SJCRH30 (cell line): ENCODE measurements at places on chromosomes 2 and 18.
A peak's percentile ranks its signal among the peaks of the same experiment; 100 is the strongest.

DNA sequence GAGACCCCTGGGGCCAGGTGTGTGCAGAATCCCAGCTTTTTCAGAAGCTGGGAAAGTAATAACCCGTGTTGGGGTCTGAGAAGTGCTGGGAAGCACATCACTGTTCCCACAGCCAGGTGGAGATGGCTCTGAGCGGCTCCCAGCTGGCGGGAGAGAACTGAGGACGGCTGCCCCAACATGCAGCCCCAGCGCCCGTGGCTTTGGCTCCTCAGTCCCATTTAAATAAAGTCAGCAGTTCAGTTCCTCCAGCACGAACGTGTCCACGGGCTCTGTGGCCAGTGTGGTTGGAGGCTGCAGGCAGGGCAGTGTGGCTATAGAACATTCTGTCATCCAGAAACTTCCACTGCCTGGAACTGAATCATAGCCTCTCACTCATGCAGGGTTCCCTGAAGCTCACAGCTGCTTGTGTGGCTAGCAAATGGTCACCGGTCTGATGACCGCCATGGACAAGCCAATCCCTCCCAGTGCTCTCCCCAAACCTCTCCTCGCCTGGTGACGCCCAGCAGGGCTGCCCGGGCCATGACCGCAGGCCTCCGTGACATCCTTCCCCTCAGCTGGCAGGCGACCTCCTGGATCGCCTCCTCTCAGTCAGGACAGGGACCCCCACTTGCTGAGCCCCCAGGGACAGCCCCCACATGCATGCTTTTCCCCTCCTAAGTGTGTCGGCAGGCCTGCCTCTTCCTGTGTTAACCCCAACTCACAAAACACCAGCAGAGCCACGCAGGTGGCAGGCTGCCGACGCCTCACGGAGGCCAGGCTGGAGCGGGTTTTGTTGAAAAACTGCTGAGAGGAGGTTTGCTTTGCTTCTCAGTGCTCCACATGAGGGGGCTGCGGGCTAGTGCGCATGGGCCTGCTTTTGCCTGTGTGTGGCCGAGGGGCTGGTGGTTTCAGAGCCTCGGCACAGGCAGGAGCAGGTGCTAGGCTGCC is 1.3 kb downstream of the RTP5 start:
- H3K27ac ChIP-seq: no peak overlapping the region
- DNase-seq: peak; percentile 74
- H3K27me3 ChIP-seq: peaks cover 13% of the 10 kb centered on the region; the same call in 1 of the 2 replicates
- peaks cover 36% of the 10 kb centered on the region for H3K4me1 ChIP-seq

DNA sequence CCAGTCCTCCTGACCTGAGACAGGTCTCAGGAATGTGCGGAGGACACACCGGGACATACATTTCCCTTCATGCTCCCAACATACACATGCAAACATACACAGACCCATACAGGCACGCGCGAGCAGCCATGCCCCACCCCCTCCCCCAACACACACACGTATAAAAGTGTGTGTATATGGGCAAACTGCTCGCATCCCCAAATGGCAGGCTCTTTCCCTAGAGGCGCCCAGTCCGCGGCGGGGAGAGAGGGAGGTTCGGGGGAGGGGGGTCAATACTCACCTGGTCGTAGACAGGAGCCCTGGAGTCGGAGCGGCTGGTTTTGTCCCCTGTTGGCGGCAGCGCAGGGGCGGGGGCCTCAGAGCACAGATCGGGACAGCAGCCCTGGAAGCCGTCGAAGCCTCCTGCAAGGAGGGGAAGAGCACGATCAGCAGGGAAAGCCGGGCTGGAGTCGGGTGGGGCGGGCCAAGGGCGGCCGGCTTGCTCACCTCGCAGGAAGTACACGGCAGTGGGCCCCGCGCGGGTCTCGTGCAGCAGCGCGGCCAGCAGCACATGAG is 682 bp downstream of the DUSP2 start:
- H3K36me3 ChIP-seq: no peaks in the 10 kb centered on the region
- no peaks in the 10 kb centered on the region for H3K27me3 ChIP-seq
- peaks cover 37% of the 10 kb centered on the region for H3K4me1 ChIP-seq

- H3K27me3 ChIP-seq: no peaks in the 10 kb centered on the region
- H3K36me3 ChIP-seq: no peaks in the 10 kb centered on the region
- H3K4me1 ChIP-seq: peaks cover 28% of the 10 kb centered on the region
- peak overlapping the region; percentile 26 for H3K4me3 ChIP-seq
- no peak for DNase-seq
Measured at GRCh38 chr2:15667809-15668556, 76.3 kb downstream of the DDX1 start.

GRCh38 chr2:233690444-233690843 is 2.2 kb upstream of the UGT1A6 start:
- no peak overlapping the region for H3K4me3 ChIP-seq
- DNase-seq: no peak
- no peaks in the 10 kb centered on the region for H3K4me1 ChIP-seq
- no peaks in the 10 kb centered on the region for H3K27me3 ChIP-seq
- no peaks in the 10 kb centered on the region for H3K36me3 ChIP-seq

GRCh38 chr2:46689993-46690392 is 210.6 kb downstream of the TMEM247 start:
- peaks cover 15% of the 10 kb centered on the region for H3K4me1 ChIP-seq
- no peaks in the 10 kb centered on the region for H3K27me3 ChIP-seq
- no peak for DNase-seq
- no peak overlapping the region for H3K4me3 ChIP-seq

DNA sequence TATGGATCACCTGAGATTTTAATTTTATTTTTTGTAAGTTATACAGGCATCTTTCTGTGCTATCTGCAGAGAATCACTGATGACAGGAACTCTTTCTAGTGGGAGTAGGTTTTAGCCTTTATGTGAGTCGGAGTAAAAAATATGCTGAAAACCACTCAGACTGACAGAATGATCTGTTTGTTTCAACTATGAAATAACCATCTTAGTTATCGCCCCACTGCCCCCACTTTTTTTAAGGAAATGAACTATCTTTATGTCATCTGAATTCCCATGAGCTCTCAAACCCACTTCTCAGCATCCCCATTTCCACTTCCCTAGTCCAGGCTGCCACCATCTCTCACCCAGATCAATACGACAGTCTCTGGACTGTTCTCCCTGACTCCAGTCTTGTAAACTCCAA is 38.9 kb downstream of the MRPL33 start:
- DNase-seq: no peak
- no peaks in the 10 kb centered on the region for H3K27me3 ChIP-seq
- H3K4me3 ChIP-seq: no peak overlapping the region
- peaks cover 17% of the 10 kb centered on the region for H3K4me1 ChIP-seq
- peak overlapping the region; percentile 36; the same call in 1 of the 2 replicates for H3K27ac ChIP-seq

DNA sequence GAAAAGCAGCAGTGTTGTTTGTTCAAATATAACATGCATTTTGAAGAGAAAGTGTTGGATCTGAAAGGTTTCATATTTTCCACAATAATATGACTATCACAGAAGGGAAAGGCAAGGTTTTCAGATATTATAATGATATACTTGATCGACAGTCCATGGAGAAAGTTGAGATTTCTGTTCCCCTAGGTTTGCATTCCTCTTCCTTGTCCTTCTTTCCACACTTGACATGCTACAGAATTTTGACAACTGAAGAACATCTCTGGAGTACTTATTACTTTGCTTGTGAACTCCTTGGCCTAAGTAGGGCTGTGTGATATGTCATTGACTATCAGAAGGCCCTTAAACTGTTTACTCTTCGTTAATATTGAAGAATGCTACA is 46.5 kb downstream of the TMEFF2 start:
- H3K4me3 ChIP-seq: no peak overlapping the region
- peaks cover 58% of the 10 kb centered on the region for H3K4me1 ChIP-seq
- no peak for DNase-seq

- H3K27ac ChIP-seq: no peak overlapping the region
- no peak for DNase-seq
- 0 out of 2 replicates have a peak, but pooled peaks cover 2% of the 10 kb centered on the region for H3K27me3 ChIP-seq
Measured at GRCh38 chr2:106959975-106960682, 74.2 kb upstream of the ST6GAL2 start.

- no peaks in the 10 kb centered on the region for H3K36me3 ChIP-seq
- no peak overlapping the region for H3K4me3 ChIP-seq
- DNase-seq: no peak
- H3K27me3 ChIP-seq: no peaks in the 10 kb centered on the region
- H3K4me1 ChIP-seq: no peaks in the 10 kb centered on the region
- no peak overlapping the region for H3K27ac ChIP-seq
Measured at GRCh38 chr2:196046123-196046917, 22.3 kb downstream of the DNAH7 start.

- H3K4me3 ChIP-seq: no peak overlapping the region
- H3K36me3 ChIP-seq: no peaks in the 10 kb centered on the region
- no peak for DNase-seq
Measured at GRCh38 chr18:54910161-54910919, 48.9 kb downstream of the CCDC68 start.

- H3K4me1 ChIP-seq: no peaks in the 10 kb centered on the region
- H3K4me3 ChIP-seq: no peak overlapping the region
- H3K36me3 ChIP-seq: no peaks in the 10 kb centered on the region
- no peak for DNase-seq
Measured at GRCh38 chr18:35415511-35416073, 38.5 kb upstream of the ZNF396 start.

GRCh38 chr2:181273986-181274385 is 183.2 kb upstream of the ITGA4 start:
- H3K36me3 ChIP-seq: no peaks in the 10 kb centered on the region
- no peak overlapping the region for H3K4me3 ChIP-seq
- H3K4me1 ChIP-seq: peaks cover 10% of the 10 kb centered on the region
- DNase-seq: no peak
- H3K27me3 ChIP-seq: no peaks in the 10 kb centered on the region
